Muscle of leg (tissue), 16 donors: ENCODE measurements at places on chromosomes 2 and 18. TPM values are rescaled to one million over a fixed set of nuclear protein-coding genes. Genes with fewer than 3 reads are reported as not detected.

DNA sequence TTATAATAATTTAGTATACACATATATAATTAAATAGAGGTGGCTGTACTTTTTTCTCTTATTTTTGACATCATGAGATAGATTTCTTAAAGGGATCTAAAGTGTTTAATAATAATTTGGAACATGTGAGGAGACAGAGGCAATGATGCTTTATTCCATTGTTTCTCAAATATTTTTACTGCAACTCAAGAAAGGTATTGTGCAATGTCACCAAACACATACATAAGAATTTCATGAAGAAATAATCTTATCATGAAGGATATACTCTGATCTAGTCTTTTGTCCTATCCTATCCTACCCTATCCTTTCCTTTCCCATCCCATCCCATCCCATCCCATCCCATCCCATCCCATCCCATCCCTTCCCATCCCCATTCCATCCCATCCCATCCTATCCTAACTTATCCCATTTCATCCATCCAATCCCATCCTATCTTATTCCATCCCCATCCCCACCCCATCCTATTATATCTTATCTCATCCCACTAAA is 232.1 kb upstream of the SMIM21 start:
- DNase-seq, result no peak

DNA sequence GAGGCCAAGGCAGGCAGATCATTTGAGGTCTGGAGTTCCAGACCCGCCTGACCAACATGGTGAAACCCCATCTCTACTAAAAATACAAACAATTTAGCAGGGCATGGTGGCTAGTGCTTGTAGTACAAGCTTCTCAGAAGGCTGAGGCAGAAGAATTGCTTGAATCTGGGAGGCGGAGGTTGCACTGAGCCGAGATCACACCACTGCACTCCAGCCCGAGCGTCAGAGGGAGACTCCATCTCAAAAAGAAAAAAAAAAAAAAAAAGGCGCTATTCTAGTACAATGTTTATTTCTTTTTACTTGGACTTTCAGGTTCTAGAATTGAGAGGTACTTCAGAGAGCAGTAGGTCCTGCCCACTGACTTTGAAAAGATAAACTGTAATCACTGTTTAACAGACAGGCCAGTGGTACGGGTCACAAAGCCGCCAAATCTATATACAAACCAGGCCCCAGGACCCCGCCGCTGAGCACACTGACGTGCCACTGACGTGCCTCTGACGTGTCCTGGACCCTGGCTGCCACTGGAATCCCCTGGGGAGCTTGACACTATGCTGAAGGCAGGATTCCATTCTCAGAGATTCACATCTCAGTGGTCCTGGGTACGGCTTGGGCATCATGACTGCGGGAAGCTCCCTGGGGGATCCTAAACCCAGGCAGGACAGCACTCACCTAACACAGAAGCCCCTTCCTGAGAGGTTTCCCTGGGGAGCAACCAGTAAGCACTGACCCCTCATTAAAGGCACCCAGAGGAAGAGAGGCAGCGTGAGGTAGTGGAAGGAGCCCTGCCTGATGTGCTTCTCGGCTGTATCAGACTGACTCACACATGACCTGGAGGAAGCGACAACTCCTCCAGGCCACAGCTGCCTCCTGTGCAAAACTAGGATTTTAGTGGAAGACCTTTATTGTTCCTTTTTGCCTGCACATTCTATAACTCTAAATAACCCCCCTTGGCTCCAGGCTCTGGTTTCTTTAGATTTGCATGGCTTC is 197.8 kb upstream of the MEIS1 start:
- DNase-seq, result no peak

GRCh38 chr2:157677941-157678340 is 49.3 kb upstream of the ACVR1C start:
- DNase-seq, result no peak

- DNase-seq, result peak; percentile 86
Observed at GRCh38 chr2:106561356-106561755, 74.2 kb downstream of the CD8B2 start.

The OSBPL6 gene
- total RNA-seq, result 3.3 TPM

DNA sequence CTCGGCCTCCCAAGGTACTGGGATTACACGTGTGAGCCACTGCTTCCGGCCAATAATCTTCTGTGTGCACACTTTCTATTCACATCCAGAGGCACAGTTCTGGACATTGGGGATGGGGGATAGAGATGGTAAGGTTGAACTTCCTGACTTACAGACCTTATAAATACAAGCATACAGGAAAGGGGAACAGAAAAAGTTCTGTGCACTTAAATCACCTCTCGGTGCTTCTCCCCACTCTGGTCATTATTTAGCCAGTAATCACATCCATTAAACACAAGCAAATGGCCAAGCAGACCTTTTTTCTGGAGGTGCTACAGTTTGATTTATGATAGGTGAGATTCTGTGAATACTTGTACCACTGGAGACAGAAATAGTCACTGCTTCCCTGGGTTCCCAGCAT is 110.6 kb downstream of the CRIM1 start:
- no peak for DNase-seq

DNA sequence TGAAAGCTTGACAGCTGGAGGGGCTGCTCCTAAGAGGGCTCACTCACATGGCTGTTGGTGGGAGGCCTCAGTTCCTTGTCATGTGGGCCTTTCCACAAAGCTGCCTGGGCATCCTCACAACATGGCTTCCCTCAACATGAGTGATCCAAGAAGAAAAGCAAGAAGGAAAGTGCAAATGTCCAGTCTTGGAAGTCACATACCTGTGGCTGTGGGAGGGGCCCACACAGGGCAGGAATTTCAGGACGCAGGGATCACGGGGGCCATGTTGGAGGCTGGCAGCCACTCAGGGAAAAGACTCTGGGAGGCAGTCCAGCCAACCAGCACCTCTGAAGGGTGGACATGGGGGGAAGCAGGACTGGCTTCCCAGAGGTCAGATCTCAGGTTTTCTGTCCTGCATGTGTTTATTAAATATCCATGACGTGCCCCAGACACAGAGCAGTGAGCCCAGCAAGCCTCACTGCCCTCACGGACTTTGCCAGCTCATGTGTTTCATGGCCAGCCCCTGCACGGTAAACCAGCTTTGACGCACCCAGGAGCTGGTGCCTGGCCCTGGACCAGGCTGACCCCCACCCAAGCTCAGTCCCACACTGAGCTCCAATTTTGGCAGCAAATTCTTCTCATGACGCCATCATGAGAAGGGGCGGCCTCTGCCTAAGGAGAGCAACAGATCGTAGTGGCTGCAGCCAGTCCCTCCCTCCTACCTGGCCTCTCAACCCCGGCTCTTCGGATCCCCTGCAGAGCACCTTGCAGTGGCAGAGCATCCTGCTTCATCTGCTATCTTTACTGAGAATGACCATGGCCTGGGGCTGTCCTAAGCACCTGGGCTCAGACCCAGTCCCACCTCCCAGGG is 34.7 kb upstream of the GPR17 start:
- DNase-seq, result no peak

The KCNS3 gene
- 6.6 TPM for total RNA-seq

The ERFE gene
- 6.1 TPM for total RNA-seq

DNA sequence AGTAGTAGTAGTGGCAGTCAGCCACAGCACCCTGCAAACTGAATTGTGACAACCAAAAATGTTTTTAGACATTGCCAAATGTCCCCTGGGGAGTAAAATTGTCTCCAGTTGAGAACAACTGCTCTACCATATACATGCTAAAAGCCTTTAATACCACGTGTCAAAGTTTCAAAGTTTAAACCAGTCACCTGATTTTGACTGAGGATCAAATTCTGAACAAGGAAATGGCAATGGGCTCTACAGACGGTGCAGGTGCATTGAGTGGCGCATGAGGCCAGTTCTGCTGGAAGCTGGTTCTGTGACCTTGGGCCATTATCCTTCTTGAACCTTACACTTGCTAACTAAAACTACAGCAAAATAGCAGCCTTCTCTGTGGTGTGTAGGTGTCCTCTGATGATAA is 85.0 kb downstream of the LIPG start:
- no peak for DNase-seq

The KLHL30 gene
- total RNA-seq, result 16.2 TPM

DNA sequence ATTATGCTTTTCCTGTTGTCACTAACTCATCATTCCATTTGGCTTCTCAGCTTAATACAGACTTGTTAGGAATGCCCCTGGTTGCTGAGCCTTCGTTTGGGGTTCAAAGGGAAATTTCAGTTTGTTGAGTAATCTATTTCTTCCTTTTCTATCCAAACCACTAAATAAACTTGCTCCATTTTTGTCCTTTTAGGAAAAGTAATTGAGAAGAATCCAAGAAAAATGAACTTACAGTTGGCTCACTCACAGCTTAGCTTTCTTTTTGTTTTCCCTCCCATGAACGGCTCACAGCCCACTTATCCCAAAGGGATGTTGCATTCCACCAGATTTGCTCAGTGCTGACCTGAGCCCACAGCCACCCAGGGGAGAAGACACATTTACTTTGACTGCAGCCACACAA is 73.9 kb downstream of the SOX11 start:
- DNase-seq, result peak; percentile 84

- no peak for DNase-seq
Observed at GRCh38 chr2:222627764-222628163, 28.1 kb downstream of the FARSB start.

The PPP1R1C gene
- total RNA-seq, result 0.40 TPM

- DNase-seq, result peak; percentile 93
Observed at GRCh38 chr18:76822506-76823160, at the start of gene ZNF236. TSS of gene ZNF236 (plus strand) at chr18:76822557. CDS start at chr18:76822608, 51 bp downstream.

DNA sequence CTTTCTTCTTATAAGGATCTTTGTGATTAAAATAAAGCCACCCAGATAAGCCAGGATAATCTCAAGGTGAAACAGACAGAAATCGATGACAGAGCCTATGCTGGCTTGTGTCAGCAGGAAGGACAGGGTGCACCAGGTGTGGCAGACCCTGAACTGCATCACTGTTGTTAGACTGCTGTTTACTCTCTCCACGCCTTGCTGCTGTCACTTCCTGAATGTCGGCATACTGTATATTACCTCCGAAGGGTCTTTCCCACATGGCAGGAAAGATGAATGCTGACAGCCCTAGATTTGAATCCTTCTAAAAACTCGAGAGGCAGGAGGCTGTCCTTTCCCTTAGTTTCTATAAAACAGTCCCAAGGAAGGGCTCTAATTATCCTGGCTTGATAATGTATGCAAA is 18.9 kb upstream of the TMEM163 start:
- DNase-seq, result no peak

The DSG1 gene
- total RNA-seq, result not detected

The WDCP gene
- total RNA-seq, result 11.3 TPM

The C2orf80 gene
- total RNA-seq, result not detected

The MYCN gene
- 5.9 TPM for total RNA-seq

DNA sequence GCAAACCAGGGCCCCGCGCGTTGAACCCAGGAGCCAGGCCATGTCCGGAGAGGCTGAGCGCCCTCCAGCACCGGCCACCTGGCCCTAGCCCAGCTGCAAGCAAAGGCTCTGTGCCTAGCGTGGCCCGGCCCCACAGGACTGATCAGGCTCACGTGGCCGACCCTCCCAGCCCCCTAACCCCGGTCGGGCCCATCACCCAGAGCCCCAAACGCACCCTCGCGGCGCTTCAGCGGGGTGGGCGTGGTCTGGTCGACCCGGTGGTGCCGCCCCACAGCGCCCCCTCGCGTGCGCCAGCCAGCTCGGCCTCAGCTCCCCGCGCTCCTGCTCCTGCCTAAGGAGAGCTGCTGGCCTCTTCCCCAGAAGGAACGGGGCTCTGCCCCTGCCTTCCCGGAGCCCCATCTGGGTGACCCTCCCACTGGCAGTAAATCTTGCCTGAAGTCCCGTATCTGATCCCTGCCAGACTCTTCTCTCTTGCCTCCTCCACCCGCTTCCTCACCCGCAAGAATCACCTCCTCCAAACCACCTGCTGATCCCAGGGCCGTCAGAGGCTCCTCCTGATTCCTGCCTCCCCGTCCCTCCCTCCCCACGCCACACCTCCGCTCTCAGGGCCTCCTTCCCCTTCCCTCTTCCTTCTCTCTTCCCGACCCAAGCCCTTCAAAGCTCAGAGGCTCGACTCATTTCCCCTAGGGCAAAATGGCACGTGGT is 12.3 kb upstream of the TEX51 start:
- DNase-seq, result peak; percentile 81

- DNase-seq, result no peak
Observed at GRCh38 chr18:41155910-41156851, 798.9 kb upstream of the PIK3C3 start.

The NOSTRIN gene
- total RNA-seq, result 9.2 TPM

The UPP2 gene
- not detected for total RNA-seq

GRCh38 chr18:50620319-50620718 is 60.4 kb downstream of the MAPK4 start:
- DNase-seq, result no peak

The C1GALT1C1L gene
- 2.2 TPM for total RNA-seq

GRCh38 chr2:29611850-29612249 is 309.5 kb downstream of the ALK start:
- no peak for DNase-seq

DNA sequence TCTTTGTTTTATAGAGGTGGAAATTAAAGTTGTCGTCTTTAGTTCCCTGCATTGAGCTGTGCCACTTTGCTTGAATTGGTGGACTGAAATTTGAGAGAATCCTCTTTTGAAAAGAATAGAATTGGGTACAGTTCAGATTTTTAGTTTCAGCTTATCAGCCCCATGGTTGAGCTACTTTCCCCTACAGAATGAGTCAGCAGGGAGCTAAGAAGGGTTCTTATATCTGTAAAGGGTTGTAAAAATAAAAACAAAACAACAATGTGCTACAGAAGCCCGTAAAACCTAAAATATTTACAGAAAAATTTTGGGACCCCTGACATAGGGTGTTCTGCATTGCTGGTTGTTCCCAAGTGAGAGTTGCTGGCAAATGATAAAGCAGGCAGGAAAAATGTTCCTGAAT is 12.6 kb downstream of the SLC20A1 start:
- no peak for DNase-seq

DNA sequence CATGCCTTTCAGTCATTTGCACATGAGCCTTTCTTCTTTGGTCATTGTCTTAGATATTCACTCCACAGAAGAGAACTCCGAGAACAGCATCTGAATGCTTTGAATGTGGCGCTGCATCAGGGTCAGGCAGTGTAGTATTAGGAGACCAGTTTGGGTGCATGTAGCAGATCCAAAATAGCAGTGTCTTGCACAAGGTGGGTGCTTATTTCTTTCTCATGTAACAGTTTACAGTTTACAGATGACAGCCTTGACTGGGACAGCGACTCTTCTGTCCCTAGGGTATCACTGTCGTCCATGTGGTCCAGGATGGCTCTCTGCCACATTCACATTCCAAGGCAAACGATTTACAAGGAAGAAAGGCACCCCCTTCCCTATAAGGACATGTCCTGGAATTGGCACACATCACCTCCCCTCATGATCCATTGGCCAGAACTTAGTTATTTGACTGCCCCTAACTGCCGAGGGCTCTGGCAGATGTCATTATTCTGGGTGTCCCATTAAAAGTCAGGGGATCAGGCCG is 101.0 kb downstream of the STPG4 start:
- no peak for DNase-seq

The CRYGC gene
- total RNA-seq, result not detected

DNA sequence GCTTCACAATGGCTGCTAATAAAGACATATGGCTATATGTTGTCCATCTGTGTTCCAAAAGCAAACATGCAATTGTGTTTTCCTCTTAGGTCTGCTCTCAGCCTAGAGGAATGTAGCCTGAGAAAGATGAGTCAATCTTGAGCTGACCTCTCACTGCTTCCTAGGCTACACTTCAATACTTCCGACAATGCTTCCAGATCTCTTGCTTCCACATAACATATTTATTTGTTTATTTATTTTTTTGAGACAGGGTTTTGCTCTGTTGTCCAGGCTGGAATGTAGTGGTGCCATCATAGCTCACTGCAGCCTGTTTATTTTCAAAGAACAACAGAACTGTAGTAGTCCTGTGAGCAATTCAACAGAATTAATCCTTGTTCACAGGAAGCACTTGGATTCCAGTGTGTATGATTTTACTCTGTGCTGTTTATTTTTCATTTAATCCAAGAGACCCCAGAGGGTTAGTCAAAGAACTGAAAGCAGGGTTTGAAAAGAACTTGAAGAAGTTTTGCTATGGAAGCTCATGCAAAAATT is 437.9 kb downstream of the TXNL1 start:
- DNase-seq, result peak; percentile 41
